NCI-H1417 treated with DMSO at 0.1 percent for 48 hours (cell line): ENCODE measurements at places on chromosomes 4 and X.

DNA sequence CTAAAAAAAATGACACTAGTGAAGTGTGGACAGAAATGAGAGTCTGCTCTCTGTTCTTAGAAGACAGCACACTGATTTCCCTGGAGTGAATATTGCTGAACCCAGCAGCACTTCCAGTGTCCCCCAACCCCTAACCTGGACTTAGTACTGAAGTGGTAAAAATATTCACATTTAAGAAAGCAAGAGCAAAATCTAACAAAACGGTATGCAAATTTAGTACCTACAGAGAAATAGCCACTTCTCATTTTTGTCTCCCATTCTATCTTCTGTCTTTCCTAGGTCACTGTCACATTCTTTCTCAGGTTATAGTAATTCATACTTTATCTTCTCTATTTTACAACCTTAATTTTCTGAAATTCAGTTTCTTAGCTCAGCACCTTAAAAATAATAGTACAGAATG, 274.7 kb downstream of the CFAP299 start:
- no peak for DNase-seq

- no peak for DNase-seq
These were observed 17.6 kb downstream of the ADRA2C start for GRCh38 chr4:3783693-3784306.

DNA sequence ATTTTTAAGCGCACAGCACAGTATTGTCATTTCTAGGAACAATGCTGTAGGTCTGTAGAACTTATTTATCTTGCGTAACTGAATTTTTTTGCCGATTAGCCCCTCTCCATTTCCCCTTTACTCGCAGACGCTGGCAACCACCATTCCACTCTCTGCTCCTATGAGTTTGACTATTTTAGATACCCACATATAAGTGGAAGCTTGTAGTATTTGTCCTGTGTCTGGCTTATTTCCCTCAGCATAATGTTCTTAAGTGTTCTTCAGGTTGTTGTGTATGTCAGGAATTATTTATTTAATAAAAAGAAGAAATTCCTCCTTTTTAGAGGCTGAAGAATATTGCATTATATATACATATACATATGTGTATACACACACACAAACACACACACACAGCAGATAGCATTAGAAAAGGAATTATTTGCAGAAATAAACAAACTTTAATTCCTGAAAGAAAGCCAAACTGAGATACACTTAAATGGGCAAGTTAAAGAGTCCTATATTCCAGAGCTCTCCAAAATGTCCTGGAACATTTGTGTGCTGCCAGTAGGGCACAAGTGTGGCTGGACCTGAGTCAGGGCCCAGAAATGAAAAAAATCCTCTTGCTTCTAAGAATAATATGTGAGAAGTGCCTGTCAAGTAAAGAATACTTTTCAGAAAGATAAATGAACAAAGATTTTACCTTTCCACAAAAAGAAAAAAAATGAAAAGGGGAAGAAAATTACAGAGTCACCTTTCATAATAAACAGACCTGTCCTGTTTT, 4.5 kb upstream of the ZNF330 start:
- no peak for DNase-seq

DNA sequence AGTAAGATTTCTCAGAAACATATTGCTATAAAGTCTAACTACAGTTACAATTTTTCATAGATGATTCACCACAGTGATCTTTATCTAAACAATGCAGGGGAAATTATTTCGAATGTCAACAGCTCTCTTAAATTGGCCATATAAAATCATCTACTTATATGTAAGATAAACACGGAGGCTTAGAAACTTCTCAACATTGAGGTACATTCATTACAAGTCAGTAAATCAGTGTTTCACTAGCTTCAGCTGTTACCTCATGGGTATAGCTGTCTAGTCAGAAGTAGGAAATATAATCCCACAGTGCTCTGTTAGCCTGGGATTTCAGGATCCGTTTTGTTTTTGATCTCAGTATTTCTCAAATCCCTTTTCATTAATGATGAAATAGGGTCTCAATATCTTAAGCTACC, 43.2 kb downstream of the PCDH7 start:
- DNase-seq, result no peak

DNA sequence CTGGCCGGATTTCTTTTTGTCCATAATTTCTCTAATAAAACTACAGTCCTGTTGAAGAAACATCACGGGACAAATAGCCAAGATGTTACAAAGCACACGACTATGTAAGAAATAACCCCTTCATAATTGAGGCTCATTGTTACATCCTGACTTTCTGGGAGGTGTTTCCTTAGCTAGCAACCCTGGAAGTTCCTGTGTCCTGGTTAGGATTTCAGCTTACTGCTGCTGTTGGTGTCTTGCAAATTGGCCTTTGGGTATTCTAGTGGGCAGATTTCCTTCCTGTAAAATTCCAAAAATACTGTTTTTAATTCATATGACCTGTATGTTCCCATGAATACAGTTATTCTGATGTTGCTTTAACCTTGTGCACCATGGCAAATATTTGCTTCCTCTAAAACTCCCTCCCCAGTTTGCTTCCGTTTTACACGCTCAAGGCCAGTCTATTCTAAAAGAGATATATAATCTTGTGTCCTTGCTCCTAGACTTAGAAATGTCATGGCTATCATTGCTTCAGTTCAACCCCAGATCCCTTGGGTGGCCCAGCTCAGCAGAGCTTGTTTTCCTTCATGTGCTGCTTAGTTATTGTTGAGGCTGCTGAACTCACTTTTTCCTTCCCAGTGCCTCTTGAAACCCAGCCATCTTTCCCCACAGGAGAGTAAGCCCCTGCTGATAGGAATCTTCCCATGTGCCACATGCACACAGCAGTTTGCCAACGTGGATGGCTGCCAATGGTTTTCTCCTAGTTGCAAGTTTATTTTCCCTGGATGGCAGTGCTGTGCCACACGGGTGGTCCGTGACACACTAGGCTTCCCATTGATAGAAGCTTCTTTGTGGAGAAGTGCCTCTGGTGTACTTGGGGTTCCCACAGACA, 75.8 kb downstream of the TSPAN7 start:
- DNase-seq, result no peak

DNA sequence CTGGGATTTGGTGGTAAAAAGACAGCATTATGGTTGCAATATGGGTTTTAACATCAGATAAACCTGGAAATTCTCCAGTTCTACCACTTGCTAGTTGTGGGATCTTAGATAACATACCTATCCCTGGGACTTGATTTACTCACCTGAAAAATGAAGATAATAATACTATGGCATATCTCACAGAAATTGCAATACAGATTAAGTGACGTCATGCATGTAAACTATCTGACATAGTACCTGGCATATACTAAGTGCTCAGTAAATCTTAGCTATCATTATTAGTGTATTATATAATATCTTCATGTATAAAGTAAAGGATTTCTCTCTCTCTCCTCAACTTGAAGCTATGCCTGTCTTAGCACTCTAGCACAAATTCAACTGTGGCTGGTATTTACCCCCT, 192.5 kb downstream of the PCDH19 start:
- DNase-seq, result no peak

GRCh38 chrX:19237901-19238300, 105.8 kb upstream of the PDHA1 start:
- no peak for DNase-seq

DNA sequence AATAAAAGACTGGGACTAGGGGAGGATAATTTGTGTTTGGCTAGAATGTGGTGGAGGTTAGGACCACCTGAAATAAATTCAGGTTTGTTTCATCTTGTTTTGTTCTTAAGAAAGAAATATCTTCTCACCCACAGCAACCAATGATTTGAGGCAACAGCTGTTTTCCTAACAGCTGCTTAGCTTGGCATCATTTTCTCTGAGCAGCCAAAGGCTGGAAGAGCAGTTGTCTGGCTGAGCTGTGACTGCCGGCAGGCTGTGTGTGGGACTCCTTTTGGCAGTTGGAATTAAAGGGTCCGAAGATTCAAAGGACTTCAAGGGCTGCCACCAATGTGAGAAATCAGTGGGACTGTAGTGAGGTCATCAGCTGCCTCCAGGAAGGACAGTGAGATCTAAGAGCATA, 5.0 kb downstream of the TRIM75 start:
- no peak for DNase-seq
